Stimulated activated CD8-positive, alpha-beta memory T cell treated with anti-CD3 and anti-CD28 coated beads, Interleukin-15, amount 100 ng/mL, for 4 hours (primary cell): ENCODE measurements at places on chromosomes 12 and 14.

DNA sequence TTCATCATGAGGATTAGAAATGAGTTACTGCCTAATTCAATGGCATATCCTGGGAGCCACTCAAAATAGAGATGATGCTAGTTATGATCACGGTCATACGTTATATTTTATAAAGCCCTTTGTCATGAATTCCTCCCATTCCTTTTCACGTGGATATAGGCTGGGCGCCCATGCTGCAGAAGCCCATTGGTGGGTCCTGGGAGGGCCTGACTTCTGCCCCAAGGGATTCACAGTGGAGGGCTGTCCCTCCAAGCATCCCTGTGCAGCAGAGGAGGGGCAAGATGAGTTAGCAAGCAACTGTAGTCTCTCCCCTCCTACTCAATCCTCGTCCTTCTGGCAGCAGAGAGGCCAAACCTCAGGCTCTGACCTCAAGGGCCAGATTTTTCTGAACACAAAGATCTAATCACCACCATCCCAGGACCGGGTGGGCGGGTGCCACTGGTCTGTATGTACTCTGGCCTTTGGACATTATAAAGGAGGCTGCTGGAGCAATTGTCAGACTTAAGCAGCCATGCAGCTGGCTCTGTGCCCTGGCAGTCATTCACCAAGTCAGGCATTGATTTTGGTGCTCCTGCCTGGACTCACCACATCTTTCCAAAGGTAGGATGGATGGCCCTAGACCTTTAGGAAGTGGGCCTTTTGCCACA is 8.6 kb downstream of the GLTP start:
- no peak for DNase-seq

DNA sequence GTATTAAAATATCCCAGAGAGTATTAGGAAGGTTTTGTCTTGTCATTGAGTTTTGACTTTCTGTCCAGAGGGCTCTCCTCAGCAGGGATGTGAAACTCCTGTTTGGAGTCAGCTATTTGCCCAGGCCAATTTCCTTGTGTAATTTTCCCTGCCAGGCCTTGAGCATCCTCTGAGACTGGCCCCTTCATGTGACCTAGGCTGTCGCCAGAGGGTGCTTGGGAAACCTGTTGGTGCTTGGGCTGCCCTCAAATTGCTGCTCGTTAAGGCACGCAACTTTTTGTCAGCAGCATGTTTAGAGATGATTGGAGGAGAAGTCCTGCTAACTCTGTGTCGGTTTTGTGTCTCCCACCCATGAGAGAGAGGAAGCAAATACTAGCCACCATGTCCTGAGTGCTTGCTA is 39.1 kb downstream of the IQSEC3 start:
- DNase-seq: no peak

- no peak for DNase-seq
Observed at GRCh38 chr12:5882511-5883190, 62.4 kb downstream of the ANO2 start.

DNA sequence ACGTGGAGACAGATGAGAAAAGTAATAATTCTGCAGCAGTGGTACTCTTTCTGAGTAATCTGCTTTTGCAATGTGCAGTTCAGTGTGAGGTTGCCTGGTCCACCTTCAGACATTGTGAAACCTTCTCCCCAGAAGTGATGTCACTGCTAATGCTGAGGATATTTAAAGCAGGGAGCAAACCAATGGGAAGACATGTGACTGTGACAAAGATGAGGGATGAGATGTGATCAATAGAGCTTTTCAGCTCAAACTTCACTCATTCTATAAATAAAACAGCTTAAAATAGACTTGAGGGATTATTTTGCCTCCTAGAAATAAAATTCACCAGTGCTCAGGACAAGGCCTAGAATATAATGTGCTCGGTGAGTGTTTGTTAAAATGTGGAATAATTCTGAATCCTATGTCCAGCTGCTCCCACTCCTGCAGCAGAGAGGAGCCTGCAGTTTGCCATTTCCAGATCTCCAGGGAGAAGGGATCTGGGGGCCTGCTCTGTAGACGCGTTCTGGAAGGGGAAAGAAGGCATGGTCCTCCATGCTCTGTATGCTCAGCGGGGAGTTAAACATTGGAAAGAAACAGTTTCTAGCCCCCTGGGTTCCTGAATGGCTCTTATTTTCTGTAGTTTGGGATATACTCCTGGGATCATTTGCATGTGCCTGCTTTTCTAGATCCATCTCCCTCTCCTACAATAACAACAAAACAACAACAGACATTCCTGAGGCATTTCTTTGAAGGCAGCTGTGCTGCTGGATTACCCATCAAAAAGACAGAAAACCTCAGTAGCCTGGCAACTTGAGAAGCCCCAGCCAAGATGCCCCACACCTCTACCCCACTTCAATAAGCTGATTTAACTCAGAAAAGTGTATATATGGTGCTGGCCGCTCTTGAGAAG is 8.9 kb downstream of the SLC7A8 start:
- no peak for DNase-seq

- no peak for DNase-seq
Observed at GRCh38 chr12:98360401-98360800, 155.0 kb upstream of the TMPO start.

GRCh38 chr12:124632519-124632984 is 65.1 kb upstream of the NCOR2 start:
- no peak for DNase-seq

GRCh38 chr14:101128478-101129321 is 225.2 kb upstream of the RTL1 start:
- DNase-seq: no peak

DNA sequence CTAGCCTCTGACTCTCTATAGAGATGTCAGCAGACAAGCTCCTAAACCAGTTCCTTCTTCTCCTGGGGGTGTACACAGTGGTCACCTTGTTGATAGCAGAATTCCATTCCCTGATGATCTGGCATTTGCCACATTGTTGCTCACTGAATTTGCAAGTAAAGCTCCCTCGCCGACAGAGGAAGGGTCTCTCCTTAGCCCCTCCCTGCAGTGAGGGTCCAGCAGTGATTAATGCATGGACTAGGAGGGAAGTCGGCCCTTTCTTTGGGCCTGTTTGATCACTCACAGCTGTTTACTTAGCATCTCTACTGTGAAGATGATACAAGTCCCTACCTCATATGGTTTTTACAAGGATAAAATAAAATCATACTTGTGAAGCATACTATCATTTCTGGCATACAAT is 23.3 kb upstream of the APPL2 start:
- no peak for DNase-seq

- DNase-seq: no peak
Observed at GRCh38 chr14:21267886-21268616, 1.2 kb downstream of the HNRNPC start.

GRCh38 chr14:75647640-75648039 is 13.0 kb downstream of the ERG28 start:
- no peak for DNase-seq

GRCh38 chr14:36054353-36055051 is 122.0 kb downstream of the PTCSC3 start:
- DNase-seq: no peak

- no peak for DNase-seq
Observed at GRCh38 chr14:36773136-36773540, 111.5 kb downstream of the PAX9 start.

DNA sequence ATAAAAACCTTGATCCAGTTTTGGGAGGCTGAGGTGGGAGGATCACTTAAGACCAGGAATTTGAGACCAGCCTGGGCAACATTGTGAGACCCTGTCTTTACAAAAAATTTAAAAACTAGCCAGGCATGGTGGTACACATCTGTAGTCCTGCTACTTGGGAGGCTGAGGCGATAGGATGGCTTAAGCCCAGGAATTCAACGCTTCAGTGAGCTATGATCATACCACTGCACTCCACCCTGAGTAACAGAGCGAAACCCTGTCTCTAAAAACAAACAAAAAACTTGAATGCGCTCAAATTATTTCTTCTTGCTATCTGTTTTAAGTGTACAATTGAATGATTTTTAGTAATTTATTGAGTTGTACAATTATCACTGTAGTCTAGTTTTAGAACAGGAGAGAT is 20.1 kb downstream of the WDR20 start:
- DNase-seq: no peak

DNA sequence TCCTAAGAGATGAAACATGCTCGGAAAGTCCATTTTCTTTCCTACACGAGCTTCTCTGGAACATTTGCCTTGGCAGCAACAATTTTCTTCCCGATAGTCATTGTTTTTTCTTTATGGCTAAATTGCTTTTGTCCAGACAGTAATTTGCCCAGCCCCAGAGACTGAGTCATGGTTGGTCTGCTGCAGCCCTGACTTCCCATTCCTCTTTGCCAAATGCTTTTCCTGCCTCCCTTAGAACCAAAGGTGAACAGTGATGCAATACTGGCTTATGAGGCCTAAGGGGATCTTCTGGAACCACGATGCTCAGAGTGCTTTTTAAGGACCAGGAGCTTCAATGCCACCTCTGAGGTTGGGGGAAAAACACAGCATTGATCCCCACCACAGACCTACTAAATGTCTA is 1599.6 kb upstream of the TMEM132C start:
- no peak for DNase-seq

- DNase-seq: no peak
Observed at GRCh38 chr14:44370727-44371126, 136.4 kb downstream of the FSCB start.

DNA sequence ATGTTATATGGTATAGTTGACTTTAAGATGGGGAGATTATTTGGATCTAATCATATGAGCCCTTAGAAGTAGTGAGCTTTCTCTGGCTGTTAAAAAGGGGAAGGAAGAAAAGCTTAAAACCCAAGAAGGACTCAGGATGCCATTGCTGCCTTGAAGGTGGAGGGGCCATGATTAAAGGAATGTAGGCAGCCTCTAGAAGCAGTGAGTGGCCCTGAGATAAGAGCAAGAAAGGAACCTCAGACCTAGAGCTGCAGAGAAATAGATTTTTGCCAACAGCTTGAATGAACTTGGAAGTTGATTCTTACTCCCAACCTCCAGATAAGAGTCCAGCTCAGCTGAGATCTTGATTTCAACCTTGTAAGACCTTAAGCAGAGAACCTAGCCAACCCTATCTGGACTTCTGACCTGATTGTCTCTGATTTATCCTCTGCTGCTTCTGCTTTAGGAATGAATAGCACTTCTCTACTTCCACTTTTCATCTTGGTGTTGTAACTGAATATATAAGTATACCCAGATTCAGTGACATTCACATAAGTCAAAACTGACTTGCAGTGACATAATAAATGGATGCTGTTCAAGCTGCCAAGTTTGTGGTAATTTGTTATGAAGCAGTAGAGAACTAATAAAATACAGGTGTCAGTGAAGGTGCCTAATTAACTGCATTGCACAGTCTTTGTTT is 33.5 kb downstream of the RAD51B start:
- DNase-seq: no peak

DNA sequence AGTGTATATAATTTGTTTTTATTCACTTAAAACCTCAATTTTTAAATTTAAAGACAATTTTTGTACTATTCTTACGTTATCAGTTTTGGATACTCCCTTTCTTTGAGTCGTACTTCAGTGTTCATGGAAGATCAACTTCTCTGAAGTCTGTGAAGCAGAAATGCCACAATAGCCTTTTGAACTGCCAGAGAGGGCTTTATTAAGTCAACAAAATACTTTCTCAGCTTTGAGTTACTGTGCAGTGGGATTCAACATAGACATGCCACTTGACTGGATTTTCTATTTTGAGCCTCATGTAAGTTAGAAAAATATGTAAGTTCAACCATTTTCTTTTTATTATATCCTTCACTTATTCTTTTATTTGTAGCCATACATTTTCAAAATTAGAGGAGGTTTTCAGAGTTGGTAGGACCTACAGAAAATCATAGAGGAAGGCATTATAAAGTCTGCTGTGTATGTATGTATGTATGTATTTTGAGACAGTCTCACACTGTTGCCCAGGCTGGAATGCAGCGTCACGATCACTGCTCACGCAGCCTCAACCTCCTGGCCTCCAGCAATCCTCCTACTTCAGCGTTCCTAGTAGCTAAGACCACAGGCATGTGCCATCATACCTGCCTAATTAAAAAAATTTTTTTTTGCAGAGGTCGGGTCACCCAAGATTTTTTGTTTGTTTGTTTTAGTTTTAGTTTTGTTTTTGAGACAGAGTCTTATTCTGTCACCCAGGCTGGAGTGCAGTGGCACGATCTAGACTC is 31.3 kb upstream of the BCAT1 start:
- no peak for DNase-seq

GRCh38 chr14:88793259-88793625 is 489 bp upstream of the EML5 start:
- DNase-seq: no peak

DNA sequence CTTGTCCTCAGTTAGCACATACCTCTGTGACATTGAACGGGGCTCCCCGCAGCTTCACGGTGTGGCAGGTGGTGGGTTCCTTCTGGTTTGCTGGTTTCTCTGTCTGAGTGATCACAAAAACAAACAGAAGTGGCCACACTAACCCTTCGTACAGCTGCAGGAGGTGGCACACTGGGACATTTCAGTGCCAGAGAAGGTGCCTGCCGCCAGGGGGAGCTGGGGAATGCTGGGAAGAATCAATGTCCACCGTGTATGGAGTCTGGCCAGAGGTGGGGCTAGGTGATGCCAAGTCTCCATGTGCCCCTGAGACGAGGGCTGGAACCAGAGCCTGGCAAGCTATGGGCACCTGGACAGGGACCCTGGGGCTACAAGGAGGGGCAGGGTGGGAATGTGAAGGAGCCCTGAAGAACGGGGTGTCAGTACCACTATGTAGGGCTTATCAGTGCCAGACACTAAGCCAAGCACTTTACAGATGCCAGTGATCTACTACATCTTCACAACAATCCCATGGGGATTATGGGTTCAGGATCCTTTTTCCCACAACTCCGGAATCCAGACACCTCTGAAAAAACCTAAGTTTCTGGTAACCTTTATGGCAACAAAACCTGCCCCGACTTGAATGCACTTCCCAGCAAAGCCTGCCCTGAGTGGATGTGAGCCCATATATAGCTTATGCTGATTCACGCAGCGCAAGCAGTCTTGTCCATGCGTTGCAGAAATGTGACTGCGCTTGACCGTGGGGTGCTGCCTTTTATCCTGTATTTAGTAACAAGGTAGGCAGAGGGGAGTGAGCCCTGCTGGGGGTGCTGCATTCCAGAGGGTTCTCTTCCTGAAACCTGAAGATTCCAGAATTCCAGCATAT is 10.8 kb downstream of the RBM19 start:
- DNase-seq: no peak

- DNase-seq: no peak
Observed at GRCh38 chr12:32534698-32535097, 135.3 kb downstream of the FGD4 start.

DNA sequence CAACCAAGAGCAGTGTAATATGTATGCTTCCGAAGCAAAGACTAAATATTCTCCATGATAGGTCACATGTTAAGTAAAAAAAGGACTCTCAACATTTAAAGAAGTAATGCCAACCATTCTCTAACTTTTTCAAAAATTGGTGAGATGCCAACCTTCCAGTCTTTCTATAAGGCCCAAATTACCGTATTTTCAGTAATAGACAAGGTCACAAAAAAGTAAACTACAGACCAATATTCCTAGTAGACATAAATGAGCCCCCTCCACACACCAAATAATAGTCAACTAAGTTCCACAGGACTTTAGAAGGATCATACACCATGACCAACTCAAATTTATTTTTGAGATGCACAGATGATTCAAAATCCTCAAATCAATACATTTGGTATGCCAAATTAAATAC is 867.4 kb downstream of the TMEM121 start:
- no peak for DNase-seq
